Iris pigment epithelial cell (primary cell): ENCODE measurements at places on chromosomes 7 and 10.

- no peak for DNase-seq
Observed at GRCh38 chr10:49218480-49218879, 30.3 kb upstream of the TMEM273 start.

DNA sequence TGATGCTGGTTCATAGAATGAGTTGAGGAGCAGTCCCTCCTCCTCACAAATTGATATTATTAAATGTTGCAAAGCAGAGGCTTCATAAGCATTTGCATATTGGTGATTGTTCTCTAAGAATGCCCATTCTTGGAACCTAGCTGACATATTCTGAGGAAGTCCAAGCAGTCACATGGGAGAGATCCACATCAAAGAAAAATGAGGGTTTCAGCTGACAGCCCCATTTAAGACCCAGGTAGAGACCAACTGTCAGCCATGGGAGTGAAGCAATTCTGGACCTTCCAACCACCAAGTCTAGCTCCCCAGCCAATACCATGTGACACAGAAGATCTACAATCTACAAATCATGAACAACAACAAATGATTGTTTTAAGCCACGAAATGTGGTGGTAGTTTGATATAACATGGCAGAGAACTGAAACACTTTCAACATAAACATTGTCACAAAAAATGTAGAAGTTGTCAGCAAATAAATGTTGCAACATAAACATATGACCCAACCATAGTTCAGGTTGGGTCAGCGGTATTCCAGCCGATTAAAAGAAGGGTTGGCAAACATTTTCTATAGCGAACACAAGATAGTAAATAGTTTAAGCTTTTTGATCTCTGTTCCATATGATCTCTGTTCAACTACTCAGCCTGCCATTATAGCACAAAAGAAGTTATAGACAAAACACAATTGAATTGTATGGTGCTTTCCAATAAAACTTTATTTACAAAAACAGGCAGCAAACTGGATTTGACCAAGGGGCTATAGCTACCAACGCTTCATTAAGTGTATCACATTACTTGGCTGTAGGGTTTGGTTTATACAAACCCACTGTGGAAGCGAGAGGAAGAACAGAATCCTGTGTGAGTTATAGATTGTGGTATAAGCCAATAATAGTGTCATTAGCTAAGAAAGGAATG is 41.4 kb upstream of the MPP7 start:
- DNase-seq = no peak

DNA sequence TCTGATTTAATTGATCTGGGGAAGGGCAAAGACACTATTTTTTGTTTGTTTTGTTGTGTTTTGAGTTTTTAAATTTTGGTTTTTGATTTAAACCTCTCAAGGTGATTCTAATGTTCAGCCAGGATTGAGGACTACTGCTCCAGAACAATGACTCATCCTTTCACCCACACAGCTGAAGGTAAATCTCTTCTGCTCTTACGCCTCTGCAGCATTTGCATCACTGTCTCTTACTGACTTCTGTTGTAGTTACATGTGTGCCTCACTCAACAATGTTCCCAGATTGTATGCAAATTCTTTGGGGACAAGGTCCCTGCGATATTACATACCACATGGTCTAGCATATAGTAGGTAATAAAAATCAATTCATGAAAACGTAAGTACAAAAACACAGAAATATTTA is 467.5 kb upstream of the LRRN3 start:
- no peak for DNase-seq

- no peak for DNase-seq
Observed at GRCh38 chr10:24784061-24784460, 60.4 kb upstream of the ARHGAP21 start.

DNA sequence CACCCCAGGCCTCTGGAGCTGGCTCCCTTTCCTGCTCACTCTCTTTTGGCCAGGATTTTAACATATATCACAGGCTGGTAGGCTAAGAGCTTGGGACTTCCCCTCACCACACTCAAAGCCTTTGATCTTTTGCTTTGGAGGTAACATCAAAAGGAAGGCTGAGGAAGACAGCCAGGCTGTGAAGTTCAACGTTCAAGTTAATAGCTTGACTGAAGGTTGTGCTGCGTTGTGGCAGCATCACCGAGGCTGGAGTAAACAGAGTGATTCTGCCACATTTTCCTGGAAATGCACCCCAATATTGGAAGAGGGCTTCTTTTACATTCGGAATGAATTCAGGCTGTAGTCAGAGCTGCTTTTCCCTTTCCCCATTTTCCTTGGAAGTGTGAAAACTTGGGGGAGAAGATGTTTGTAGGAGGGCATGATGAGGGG is 57.3 kb downstream of the TCF7L2 start:
- DNase-seq = no peak

DNA sequence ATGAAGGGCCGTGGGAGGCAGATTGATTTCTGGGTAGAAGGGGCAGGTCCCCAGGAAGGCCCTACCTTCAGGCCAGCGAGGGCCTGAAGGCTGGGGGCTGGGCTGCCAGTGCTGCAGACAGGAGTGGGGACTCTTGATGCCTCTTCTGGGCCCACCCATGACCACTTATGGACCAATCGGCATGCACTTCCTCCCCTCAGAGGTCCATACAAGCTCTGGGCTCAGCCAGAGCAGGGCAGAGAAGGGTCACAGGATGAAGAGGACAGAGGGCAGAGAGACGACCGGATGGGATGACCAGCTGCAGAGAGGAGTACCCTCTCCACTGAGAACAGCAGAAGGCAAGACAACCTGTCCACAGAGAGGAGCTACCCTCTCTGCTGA is 120.1 kb downstream of the DYNC2I1 start:
- no peak for DNase-seq

DNA sequence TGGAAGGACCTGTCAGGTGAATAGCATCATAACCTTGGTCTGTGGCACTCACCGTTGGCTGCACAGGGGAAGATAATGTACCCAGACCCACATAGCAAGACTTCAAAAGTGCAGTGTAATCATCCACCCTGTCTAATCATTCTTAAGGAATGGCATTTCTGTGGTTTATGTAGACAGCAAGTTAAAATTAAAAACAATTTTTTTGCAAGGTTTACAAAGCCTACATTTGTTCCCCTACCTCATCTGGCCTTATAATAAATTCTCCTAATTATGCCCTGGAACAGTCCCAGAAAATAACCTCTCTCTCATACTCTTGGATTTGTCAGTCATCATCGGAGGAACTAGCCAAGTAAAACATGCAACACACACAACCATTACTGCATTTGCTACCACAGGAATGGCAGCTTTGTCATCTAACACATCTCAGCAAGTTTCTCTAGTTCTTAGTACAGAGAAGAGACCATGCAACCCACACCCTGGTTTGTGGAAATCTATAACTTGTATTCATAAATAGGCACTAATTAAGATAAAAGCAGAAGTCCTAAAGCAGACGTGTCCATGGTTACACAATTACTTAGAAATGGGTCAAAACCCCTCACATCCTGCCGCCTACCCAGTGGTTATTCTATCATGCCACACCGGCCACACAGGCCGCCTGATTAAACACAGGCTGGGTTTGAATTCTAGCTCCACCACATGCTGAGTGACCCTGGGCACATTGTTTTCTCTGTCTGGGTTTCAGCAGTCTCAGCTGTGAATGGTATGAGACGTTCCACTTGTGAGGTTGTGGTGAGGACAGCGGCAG is 19.1 kb downstream of the ABLIM1 start:
- peak; percentile 94 for DNase-seq

DNA sequence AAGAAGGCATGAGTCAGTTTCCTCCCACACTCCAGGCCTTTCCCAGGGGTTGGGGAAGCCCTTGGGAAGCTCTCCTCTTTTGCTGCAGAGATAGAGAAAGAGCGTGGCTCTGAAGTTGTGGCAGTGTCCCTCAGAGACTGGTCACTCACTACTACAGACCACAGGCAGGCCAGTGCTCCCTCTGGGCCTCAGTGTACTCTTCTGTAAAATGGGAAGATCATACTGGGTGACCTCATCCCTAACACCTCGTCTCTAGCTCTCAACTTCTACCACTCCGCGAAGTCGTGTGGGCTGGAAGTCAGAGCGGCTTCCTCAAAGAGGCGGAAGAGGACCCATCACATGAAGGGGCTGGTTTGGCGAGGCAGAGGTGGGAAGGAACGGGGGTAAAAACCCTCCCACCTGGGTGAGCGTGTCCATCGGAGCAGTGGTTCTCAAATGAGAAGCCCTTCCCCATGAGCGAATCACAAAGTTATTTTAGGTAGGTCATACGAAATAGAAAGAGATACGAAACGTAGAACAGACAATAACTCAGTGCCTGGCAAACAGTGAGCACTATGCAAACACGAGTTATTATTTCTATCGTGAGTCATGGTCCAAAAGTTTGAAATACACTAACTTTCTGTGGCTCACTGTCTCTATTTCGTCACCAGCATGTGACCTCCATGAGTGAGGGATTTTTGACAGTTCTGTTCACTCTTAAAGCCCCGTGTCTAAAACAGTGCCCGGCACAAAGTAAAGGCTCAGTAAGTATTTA is 32.7 kb downstream of the PRKAG2 start:
- DNase-seq = peak; percentile 91
